ENCODE measurements at places on chromosomes 5 and 9.

GRCh38 chr5:102286476-102286875 lies 9.6 kb downstream of the SLCO4C1 start:
- DNase-seq, result no peak

- DNase-seq, result no peak
Observed at GRCh38 chr5:97547999-97548738, 365.1 kb upstream of the RIOK2 start.

DNA sequence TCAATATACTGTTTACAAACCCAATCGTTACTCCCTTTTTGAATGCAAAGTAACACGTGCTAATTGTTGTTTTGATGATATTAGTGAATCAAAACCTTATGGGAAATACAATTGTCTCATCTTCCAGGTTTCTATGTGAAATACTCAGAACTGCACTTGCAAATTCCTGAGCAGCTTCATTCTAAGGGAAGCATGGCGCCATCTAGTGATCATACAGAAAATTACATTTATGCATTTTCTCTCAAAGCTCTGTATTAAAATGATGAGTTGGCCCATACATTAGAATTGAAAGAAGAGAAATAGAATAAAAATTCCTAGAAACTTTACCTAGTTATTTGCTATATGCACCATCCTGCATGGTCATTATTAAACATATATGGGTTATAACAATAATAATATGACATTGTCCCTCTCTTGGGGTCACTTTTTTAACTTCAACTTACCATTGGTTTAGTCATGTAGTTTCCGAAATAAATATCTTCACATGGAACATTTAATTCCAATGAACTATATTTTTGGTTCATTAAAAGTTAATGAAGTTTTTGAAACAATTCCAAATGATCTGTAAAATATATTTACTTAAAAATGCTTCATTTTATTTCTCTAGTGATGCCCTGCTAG lies 220.0 kb downstream of the PDE4D start:
- peak; percentile 70 for DNase-seq

DNA sequence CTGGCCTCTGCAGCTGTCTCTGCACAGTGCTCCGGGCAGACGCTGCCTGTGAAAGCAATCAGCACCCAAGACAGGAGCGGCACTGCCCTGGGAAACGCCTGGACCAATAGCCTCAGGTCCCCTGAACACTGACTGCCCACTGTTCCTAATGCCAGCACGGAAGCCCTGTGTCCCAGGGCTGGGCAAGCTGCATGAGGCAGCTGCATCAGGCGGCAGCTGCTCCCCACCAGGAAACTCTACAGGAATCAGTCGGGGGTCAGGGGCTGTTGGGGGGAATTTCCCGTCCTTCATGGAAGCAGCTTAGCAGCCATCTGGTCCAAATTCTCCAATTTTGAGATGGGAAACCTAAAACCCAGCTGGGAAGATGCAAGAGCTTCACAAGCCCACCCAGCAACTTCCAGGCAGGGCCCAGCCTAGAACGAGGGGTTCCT lies 118.6 kb downstream of the VAV2 start:
- peak; percentile 15 for DNase-seq

DNA sequence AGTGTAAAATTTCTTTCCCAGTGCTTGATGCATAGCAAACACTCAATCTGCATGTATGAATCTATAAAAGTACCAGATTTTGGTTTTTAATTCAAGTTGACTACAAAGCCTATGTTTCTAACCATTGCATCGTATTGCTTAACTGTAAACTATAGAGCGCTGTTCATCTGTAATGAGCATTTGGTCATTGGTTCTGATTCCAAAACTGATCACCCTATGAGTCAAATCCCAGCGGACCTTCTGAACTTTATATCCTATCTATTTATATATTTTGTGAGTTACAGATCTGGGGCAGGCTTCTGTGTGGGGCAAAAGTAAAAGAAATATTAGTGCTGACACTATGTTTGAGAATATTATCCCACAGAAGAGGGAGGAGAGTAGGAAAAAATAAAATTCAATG lies 305.7 kb upstream of the TNC start:
- DNase-seq, result no peak

- DNase-seq, result no peak
Observed at GRCh38 chr5:106106384-106106783, 1564.4 kb downstream of the EFNA5 start.

DNA sequence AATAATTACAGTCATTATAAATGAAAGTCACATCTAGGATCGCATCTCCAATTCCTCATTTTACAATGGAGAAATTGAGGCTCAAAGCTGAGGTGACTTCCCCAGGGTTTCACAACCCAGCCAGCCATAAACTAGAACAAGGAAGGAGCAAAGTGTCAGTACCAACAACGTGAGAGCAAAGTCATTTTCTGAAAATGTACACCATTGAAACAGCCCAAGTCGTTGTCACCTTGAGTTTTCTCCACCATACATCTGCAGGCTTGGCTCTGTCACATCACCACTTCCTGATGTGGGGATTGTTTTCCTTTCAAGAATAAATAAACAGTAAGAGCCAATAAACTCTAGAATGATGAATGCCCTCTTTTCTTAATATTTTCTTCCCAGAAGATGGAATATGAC lies 184.5 kb upstream of the PTGER4 start:
- no peak for DNase-seq

DNA sequence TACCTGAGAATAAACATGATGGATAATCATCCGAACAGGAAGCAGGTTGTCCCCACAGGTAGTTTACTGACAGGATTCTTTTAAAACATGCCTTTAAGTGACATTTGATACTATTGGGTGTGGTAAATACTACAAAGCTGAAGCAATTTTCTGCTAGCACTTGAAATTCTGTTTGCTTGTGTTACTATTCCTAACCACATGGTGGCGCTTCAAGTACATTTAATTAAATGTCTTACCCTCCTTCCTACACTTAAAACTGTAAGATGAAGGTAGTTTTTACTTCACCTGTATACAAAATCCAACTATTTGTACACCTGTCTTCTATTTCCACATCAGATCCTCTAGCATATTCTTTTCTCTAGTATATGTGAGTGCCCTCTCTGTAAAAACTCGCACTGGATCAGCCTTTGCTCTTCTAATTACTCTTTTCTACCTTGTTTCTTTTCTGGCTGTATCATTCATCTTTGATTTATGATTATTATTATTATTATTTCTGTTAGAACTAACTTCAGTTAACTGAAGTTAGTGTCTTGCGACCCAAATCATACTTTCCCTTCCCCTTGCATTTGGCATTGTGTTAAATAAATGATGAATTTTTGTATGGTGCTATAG lies 18.4 kb downstream of the SLC25A46 start:
- peak; percentile 49 for DNase-seq

DNA sequence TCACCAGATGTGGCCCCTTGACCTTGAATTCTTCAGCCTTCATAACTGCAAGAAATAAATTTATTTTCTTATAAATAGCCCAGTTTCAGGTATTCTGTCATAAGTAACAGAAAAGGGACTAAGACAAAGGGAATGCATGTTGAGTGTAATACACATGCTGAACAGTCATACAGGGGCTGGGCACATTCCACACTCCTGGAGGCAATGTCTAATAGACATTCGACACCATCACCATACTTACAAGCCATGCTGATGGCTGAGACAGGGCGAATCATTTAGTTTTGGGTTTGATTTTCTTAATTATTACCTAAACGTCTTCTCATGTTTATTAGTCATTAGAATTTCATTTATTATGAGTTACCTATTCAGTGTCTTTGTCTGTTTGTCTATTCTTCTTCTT lies 68.5 kb downstream of the TENT4A start:
- DNase-seq, result no peak

GRCh38 chr5:9198394-9198793 lies 347.5 kb downstream of the SEMA5A start:
- no peak for DNase-seq

DNA sequence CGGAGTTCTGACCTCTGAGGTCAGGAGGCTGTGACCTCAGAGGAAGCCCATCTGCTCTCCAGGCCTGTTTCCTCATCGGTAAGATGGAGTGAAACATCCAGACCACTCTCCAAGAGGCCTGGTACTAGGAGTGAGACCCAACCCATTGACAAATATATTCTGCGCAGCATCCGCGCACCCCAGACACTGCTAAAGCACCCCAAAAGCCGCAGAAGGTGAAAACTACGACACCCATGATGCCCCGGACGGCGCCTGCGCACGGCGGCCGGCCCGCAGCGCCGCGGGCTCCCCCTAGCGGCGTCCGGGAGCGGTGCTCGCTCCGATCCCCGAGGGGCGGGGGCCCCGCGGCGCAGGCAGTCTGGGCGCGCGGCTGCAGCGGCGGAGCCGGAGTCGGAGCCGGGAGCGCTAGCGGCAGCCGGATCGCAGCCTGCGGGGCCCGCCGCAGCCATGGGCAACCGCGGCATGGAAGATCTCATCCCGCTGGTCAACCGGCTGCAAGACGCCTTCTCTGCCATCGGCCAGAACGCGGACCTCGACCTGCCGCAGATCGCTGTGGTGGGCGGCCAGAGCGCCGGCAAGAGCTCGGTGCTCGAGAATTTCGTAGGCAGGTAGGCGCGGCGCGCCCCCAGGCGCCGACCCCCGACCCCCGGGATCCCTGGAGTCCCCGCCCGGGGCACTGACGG lies at the start of gene DNM1:
Gene DNM1, plus strand, starts transcription at position 356 of the 683 bp plus-strand sequence. Its CDS starts 92 bp downstream, at position 448.
- peak; percentile 78 for DNase-seq

GRCh38 chr5:141870871-141871270 lies 7.3 kb downstream of the PCDH1 start:
- DNase-seq, result no peak

DNA sequence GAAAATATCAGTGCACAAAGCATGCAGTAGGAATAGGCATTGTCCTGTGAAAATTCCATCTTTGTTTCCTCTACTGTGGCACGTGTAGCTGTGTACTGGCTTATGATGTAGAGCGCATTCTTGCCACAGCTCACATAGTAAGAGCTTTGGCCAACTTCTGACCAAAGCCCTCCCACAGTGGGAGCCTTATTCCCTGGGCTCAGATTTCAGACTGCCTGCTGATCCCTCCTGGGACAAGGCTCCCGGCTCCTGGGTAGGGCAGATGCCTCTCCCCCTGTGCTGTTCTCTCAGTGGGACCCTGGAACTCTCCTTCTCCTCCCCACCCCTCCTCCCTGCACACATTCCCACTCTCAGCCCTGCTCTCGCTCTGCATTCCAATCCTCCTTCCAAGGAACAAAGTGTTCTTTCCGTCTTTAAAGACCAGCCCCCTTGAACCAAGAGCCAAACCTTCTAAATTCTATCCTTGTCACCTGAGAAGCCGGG lies 17.5 kb downstream of the LCP2 start:
- DNase-seq, result no peak

- no peak for DNase-seq
Observed at GRCh38 chr5:13739479-13739878, 205.0 kb downstream of the DNAH5 start.

GRCh38 chr9:125142560-125143376 lies 560 bp downstream of the SCAI start:
- peak; percentile 29 for DNase-seq

GRCh38 chr5:125480911-125481310 lies 734.5 kb upstream of the ZNF608 start:
- peak; percentile 92 for DNase-seq

GRCh38 chr9:130940693-130941576 lies 1.9 kb upstream of the FIBCD1 start:
- DNase-seq, result peak; percentile 59

- no peak for DNase-seq
Observed at GRCh38 chr5:143605403-143606005, 202.0 kb upstream of the NR3C1 start.

DNA sequence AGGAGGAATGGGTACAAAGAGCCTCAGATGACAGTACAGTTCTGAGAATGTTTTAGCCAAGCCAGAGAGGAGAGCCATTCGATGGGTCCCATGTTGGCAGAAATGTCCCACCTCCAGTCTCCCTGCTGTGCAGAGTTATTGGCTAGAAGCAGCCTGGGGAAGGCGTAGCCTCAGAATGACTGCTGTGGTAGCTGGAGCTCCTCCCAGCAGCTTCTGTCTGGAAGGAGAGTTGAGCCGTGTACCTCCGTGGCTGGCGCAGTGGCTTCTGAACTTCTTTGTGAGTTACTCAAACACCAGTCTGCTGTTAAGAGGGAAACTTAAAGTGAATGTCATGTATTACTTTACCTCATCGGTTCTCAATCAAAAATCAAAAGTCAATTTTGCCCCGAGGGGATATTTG lies 193.3 kb upstream of the SNX2 start:
- no peak for DNase-seq

- no peak for DNase-seq
Observed at GRCh38 chr5:143448518-143448917, 45.0 kb upstream of the NR3C1 start.

DNA sequence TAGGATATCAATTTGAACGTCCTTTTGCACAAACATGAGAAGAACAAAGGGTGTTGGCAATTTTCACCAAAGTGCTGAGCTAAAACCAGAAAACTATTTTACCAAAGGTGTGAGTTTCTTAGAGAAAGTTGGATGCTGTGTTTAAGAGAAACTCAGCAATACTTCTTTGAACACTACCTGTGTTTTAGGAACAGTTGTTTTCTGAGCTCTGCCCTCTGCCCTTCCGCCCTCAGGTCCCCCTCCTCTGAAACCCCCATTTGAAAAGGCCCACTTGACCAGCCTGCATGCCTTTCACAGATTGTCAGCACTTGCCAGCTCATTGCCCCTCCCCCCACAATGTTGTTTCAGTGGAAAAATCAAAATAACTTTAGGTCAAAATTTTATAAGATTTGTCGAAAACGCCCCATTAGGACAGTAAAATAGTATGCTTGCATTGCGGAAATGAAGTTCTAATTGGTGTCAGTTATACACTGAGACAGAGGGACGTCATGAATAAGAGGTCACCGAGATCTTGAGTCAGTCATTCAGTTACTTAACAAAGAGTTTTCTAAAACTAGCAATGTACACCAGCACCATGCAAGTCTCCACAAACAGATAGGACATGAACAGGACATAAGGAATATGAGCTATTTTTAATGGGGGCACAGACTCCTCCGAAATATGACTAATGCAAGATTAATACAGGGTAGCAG lies 61.9 kb upstream of the IL7R start:
- DNase-seq, result no peak

- no peak for DNase-seq
Observed at GRCh38 chr9:76699971-76700370, 64.3 kb upstream of the PCA3 start.

- no peak for DNase-seq
Observed at GRCh38 chr5:61371474-61371873, 39.4 kb downstream of the ZSWIM6 start.

- DNase-seq, result no peak
Observed at GRCh38 chr9:83066771-83067170, 3.8 kb upstream of the RASEF start.

- DNase-seq, result no peak
Observed at GRCh38 chr9:121262953-121263352, 5.0 kb upstream of the GSN start.

GRCh38 chr5:114952876-114953275 lies 216.8 kb downstream of the TRIM36 start:
- no peak for DNase-seq

- DNase-seq, result peak; percentile 82
Observed at GRCh38 chr5:38208782-38209378, 49.5 kb upstream of the EGFLAM start.

GRCh38 chr9:130837643-130838042 lies 2.6 kb downstream of the ABL1 start:
- no peak for DNase-seq

- DNase-seq, result no peak
Observed at GRCh38 chr9:80648336-80648735, 1041.0 kb downstream of the TLE1 start.

Measured in NCI-H82 (cell line).